ENCODE measurements at places on chromosomes 13 and 19. TPM values are rescaled to one million over a fixed set of nuclear protein-coding genes. Genes with fewer than 3 reads are reported as not detected.

PNMA8A gene
- 0.13 TPM for polyA plus RNA-seq

- no peak for DNase-seq
Observed at GRCh38 chr19:16139752-16140151, 3.7 kb upstream of the HSH2D start.

DNA sequence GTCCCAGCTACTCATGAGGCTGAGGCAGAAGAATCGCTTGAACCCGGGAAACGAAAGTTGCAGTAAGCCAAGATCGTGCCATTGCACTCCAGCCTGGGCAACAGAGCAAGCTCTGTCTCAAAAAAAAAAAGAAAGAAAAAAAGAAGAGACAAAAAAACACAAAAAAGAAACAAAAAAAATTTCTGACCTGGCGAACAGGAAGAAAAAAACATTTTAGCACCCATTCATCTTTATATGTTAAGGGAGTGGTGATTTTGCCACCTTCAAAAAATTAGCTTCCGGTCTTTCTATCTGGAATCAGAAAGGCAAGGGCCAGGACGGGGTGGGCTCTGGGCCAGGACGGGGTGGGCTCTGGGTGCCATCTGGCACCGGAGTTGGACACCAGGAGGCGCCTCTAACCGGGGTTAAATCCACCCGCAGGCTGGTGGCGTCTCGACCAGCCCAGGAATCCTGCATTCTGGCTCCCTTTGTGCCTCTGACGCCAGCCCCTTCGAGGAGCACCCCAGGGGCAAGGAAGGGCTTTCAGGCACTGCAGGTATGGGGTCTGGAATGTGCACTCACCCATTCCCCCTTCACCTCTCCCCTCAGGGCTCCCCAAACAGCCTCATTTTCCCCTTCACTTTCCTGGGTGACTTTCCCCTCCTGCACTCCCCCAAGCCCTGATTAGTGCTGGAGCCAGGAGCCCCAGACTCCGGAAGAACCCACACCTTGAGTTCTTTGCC is 10.4 kb upstream of the ZSWIM4 start:
- DNase-seq: peak; percentile 44

DNA sequence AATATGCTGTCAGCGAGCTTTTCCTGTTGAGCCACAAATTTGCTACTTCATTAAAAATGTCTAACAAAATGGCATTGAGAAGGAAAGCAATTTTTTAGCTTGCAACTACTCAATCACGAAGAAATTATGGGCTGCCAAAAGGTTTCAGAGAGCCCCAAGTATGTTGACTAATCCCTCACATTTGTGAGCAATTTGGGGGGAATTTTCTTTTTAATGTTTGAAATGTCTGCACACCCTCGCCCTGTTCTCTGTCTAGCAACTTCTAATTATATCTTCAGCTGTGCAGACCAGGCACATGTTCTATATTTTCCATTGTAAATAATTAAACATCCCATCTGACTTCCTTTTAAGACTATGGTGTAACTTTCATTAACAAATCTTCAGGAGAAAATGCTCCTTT is 192.9 kb downstream of the DCT start:
- DNase-seq: no peak

LAIR1 gene
- polyA plus RNA-seq: 0.75 TPM

- DNase-seq: no peak
Observed at GRCh38 chr13:46834657-46835056, 37.7 kb upstream of the ESD start.

Data from HepG2 (cell line).